ENCODE measurements at places on chromosomes 4 and X. TPM values are rescaled to one million over a fixed set of nuclear protein-coding genes. Genes with fewer than 3 reads are reported as not detected.

PRDX4 gene
- 35.0 TPM for total RNA-seq

GRCh38 chrX:107360788-107361360 lies 88.6 kb upstream of the FRMPD3 start:
- H3K4me3 ChIP-seq, result no peak overlapping the region
- H3K27ac ChIP-seq, result no peak overlapping the region
- peaks cover 4% of the 10 kb centered on the region for H3K27me3 ChIP-seq

MAGEC1 gene
- total RNA-seq, result not detected

MAGED4B gene
- 2.6 TPM for total RNA-seq

DNA sequence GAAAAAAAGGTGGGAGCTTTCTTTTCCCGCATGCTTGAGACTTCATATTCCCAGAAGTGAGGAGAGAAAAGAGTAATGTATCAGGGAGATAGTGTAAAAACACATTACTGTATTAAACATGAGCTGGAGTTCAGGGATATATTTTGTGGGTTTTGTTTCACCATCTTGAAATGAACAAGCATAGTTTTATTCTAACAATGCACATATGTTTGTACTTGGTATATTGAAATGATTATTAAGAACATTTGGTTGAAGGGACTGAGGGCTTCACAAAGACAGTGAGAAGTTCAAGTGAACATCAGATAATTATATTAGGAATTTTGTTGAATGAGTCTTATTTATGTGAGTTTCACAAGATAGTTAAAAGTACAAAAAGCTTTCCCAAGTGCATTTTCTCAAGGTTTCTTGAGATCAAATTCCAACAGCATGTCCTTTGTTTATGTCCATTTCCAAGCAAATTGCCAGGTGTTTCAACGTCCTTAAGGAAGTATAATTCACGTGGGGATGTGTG lies 368.8 kb downstream of the ANKRD50 start:
- H3K4me3 ChIP-seq, result no peak overlapping the region
- no peaks in the 10 kb centered on the region for H3K36me3 ChIP-seq
- no peak overlapping the region for H3K27ac ChIP-seq
- H3K4me1 ChIP-seq, result no peaks in the 10 kb centered on the region
- no peak for DNase-seq
- H3K27me3 ChIP-seq, result no peaks in the 10 kb centered on the region

GRCh38 chr4:7655511-7656243 lies 220.9 kb upstream of the PSAPL1 start:
- DNase-seq, result no peak
- peaks cover 3% of the 10 kb centered on the region for H3K27me3 ChIP-seq
- H3K27ac ChIP-seq, result no peak overlapping the region
- peaks cover 30% of the 10 kb centered on the region for H3K4me1 ChIP-seq

IL1RAPL2 gene
- not detected for total RNA-seq

ASMT gene
- 0.48 TPM for total RNA-seq

INTS6L gene
- 29.0 TPM for total RNA-seq

DNA sequence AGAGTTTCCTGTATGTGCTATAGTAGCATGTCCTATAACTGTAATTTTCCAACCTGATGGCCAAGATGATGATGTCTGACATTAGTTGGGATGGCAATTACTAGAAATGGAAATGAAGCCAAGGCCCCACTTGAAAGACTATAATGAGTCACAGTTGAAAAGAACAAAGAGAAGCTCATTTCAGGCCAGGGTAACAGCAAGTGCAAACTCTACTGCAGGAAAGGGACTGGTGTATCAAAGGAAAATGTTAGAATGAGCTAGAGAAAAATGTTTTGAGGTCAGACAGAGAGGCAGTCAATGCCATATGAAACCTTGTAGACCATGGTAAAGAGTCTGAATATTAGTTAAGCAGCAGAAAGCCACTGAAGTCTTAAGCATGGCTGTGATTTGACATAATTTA lies 146.2 kb upstream of the SH3RF1 start:
- H3K27ac ChIP-seq, result no peak overlapping the region
- no peak overlapping the region for H3K4me3 ChIP-seq
- peaks cover 16% of the 10 kb centered on the region for H3K4me1 ChIP-seq
- H3K36me3 ChIP-seq, result peaks cover 2% of the 10 kb centered on the region
- H3K27me3 ChIP-seq, result no peaks in the 10 kb centered on the region
- no peak for DNase-seq

DNA sequence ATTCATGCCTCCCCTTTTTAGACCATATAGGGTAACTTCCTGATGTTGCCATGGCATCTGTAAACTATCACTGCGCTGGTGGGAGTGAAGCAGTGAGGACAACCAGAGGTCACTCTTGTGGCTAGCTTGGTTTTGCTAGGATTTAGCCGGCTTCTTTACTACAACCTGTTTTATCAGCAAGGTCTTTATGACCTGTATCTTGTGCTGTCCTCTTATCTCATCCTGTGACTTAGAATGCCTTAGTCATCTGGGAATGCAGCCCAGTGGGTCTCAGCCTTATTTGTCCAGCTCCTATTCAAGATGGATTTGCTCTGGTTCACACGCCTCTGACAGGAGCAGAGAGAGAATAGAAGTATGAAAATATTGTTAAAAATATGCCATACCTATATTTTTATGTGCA lies 355.7 kb downstream of the ADGRL3 start:
- H3K4me3 ChIP-seq, result no peak overlapping the region
- H3K4me1 ChIP-seq, result no peaks in the 10 kb centered on the region
- H3K27ac ChIP-seq, result no peak overlapping the region
- DNase-seq, result no peak
- H3K27me3 ChIP-seq, result no peaks in the 10 kb centered on the region

PPARGC1A gene
- total RNA-seq, result not detected

MSX1 gene
- total RNA-seq, result not detected

POU4F2 gene
- not detected for total RNA-seq

DNA sequence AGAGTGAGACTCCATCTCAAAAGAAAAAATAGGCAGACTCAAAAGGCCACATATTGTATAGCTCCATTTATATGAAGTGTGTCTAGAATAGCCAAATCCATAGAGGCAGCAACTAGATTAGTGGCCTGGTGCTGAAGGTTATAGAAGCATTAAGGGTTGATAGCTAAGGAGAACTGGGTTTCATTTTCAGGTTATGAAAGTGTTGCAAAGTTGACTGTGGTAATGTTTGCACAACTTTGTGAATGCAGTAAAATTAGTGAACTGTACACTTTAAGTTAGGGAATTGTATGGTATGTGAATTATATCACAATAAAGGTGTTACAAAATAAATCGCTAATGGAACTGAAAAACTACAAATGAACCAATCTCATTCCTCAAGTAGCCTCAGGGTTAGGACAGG lies 28.3 kb downstream of the TXLNG start:
- no peak for DNase-seq
- H3K4me3 ChIP-seq, result no peak overlapping the region
- peaks cover 10% of the 10 kb centered on the region for H3K36me3 ChIP-seq
- no peak overlapping the region for H3K27ac ChIP-seq

- H3K27ac ChIP-seq, result no peak overlapping the region
- no peak overlapping the region for H3K4me3 ChIP-seq
- no peak for DNase-seq
Measured at GRCh38 chr4:16271411-16271810, 45.1 kb upstream of the TAPT1 start.

PLXNB3 gene
- 0.18 TPM for total RNA-seq

DNA sequence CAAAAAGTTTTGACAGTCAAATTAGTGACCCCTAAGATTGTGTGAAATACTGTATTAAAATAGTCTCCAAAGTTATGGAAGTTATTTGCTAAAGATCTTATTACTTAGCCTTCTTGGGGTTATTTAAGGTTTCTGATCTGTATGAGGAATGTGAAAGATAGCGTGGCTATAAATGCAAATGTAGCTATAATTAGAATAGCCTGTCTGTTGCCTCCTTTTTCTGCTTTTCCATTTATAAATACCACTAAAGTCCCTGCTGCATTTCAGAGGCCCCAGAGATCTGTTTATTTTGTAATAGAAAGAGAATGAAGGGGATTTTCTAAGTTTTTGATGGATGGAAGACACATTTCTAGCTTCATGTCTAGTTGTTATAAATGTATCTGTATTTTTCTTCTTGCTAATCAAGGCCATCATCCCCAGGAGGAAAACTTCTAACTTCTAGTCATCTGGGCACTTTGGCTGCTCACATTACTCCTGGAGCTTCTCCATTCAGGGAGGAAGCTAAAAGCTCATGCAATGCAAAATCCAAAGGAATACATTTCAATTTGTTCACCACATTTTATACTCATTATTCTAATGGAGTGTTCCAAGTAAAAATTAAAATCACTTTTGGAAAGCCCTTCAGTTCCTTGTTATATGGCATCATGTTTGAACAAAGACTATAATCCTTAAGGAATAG lies 73.9 kb downstream of the INTS12 start:
- no peaks in the 10 kb centered on the region for H3K36me3 ChIP-seq
- DNase-seq, result no peak
- peaks cover 9% of the 10 kb centered on the region for H3K27me3 ChIP-seq
- no peaks in the 10 kb centered on the region for H3K4me1 ChIP-seq
